Pulmonary artery endothelial cell (primary cell): ENCODE measurements at places on chromosomes 2 and 18. TPM values are rescaled to one million over a fixed set of nuclear protein-coding genes. Genes with fewer than 3 reads are reported as not detected.

GRCh38 chr2:96799623-96799935 lies 16.5 kb upstream of the CNNM3 start:
- DNase-seq = no peak

GRCh38 chr2:98350411-98350810 lies 4.2 kb downstream of the CNGA3 start:
- DNase-seq = no peak

The REL gene
- 5.1 and 6.2 TPM in 2 replicates for total RNA-seq

DNA sequence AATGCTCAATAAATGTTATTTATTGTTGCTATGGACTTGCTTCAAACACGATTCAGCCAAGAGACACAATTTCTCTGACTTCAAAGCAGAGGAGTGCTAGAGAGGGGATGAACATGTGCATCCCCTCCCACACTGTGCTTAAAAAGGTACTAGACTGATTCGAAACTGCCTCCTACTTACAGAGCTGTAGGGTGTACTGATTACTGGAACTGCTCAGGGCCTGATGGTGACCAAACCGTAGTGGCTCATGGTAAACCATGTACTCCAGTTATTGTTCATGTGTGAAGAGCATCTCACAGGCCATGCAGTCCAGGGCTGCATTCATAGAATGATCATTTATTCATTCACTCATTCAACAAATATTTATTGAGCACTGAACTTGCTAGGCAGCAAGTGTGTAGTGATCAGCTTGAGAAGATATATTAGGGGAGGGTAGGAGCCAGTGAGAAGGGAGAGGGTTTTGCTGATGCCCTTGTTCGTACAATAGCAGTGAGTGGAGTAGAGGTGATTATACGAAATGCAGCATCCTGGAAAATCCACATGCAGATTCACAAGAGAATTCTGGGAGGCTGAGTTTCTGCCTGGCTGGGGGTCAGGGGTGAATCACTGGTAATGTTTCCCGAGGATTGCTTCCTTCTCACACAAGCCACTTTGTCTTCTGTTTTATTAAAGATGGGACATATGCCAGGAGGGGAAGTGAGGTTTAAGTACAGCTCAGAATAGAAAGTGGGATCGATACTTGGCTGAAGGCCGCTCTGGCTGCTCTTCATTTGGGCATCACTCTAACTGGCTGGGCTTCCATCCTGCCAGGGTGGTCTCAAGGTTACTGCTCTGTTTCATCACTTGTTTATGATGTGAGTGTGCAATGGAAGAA lies 245.4 kb downstream of the RAD51AP2 start:
- no peak for DNase-seq

GRCh38 chr18:47407736-47408135 lies 156.3 kb upstream of the SKOR2 start:
- DNase-seq = no peak

- DNase-seq = no peak
These were observed 102.3 kb upstream of the SMAD7 start for GRCh38 chr18:49052891-49053644.

DNA sequence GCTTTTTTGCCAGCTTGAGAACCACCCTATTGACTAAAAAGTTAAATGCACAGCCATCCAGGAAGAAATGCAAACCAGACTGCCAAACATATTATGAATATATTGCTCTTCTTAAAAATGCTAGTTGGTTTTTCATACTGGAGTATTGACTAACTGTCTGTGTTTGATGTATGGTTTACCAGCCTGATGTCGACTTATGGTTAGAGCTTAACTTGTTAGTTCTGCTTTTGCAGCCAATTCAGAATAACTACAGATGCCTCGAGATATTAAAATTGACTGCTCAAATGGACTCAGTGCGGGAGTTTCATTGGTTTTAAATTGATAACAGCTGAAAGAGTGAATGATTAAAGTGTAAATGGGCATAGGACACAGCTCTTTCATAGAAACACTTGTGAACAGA lies 369.8 kb downstream of the ARHGAP15 start:
- no peak for DNase-seq

GRCh38 chr2:39696838-39697237 lies 31.1 kb downstream of the TMEM178A start:
- DNase-seq = peak; percentile 71

DNA sequence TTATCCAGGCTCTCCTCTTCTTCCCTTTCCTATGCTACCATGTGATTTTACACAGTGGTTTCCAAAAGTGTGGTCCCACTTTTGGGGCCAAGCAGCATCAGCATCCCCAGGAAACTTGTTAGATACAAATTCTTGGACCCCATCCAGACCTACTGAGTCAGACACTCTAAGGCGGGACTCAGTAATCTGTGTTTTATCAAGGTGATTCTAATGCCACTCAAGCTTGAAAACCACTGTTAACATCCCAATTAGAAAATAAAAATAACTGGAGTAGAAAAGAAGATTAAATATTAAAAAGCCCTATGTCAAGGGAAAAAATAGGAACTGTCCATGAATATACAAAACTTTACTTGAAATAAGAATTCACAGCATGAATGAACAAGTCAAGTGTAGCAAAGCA lies 10.8 kb downstream of the DSG2 start:
- DNase-seq = no peak

DNA sequence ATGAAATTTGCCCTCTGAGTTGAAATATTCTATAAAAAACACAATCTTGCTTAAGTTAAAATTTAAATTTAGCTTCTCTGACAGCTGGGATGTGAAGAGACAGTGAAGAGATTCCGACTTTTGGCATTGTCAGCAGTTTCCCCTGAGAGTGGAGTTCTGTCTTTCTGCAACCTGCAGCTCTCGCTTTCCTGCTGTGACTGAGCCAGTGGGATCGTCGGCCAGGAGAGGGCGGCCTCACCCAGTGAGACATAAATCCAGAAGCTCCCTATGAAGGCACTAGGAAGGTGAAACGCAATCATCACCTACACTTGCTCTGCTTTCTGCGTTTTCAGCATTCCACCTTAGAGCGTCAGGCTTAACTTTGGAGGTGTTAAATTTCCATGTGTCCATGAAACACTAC lies 75.4 kb upstream of the HNMT start:
- DNase-seq = no peak

GRCh38 chr2:43525506-43525905 lies 70.3 kb downstream of the THADA start:
- no peak for DNase-seq

The BOLA3 gene
- total RNA-seq = 23.1 and 30.3 TPM in 2 replicates

DNA sequence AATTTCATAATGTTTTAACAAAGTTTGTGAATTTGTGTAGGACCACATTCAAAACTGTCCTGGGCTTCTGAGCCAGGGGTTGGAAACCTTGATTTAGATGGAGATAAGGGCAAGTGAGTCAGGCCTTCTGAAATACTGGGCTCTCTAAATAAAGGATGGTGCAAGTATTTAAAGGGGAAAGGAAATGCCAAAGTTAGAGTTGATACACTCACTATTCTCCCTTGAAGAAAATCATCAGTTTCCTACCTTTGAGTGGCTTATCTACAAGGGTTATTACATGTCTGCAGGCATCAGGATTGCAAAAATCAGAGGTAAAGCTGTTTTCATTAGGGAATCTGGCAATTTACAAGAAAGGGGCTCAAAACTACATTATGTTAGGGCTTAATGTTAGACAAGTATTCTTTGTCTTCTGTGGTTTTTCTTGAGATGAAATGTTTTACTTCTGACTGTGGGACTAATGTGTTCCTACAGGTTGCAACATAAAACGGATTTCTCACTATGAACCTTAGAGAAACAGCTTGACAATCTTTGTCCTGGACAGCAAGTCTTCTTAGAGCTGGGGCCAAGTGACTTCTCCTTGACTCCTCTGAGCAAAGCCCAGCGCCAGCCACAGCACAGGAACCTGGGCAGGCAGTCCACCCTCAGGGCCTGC lies 31.1 kb downstream of the RNU4ATAC start:
- DNase-seq = no peak

- DNase-seq = no peak
These were observed 1034.9 kb upstream of the FANCL start for GRCh38 chr2:59276033-59276432.

DNA sequence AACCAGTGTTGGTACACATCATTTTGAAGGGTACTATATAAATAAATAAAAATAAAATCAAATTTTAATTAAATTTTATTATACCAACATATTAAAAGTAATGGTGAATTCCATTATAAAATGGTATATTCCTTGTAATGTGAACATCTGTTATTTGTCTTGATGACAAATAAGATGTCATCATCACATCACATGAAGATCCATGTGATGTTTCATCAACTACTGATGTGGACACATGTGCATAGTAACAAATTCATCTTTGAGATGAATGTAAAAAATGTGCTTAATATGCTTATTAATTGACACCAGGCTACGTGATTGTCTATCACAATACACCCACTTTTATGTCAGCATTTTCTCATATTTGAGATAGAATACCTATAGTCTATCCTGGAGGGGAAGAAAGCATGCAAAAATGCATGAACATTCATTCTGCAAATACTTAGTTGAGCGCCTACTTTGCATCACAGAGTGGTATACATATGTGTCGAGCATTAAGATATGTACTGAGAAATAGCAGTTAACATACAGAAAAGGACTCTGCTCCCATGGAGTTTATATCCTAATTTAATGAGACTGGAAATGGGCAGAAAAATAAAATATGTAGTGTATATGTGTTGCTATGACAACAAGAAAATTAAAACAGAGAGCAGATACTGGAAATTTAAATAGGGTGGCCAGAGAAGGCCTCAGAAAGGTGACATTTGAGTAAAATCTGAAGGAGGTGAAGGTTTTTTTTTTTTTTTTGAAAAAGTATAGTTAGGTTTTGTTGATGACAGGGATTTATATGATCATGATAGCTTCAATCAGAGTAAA lies 281.1 kb downstream of the ARHGAP15 start:
- no peak for DNase-seq

The TRIM54 gene
- total RNA-seq = not detected in 2 replicates

The RNF152 gene
- 46.2 and 76.5 TPM in 2 replicates for total RNA-seq

GRCh38 chr2:149587950-149588487 lies 444 bp upstream of the MMADHC start:
- DNase-seq = no peak

The GRHL1 gene
- 0.53 and 1.2 TPM in 2 replicates for total RNA-seq

The TSPYL6 gene
- not detected in 2 replicates for total RNA-seq

The SPRED2 gene
- 1.6 and 2.2 TPM in 2 replicates for total RNA-seq

GRCh38 chr2:191950132-191950874 lies 103.4 kb upstream of the CAVIN2 start:
- no peak for DNase-seq

The SLC14A1 gene
- not detected in 2 replicates for total RNA-seq

The IL36G gene
- total RNA-seq = not detected in 2 replicates

GRCh38 chr2:165120740-165121467 lies 82.9 kb downstream of the SCN3A start:
- no peak for DNase-seq
